ENCODE measurements at places on chromosomes 1 and 21.

- no peak for DNase-seq
Measured at GRCh38 chr1:163747261-163747660, 425.5 kb downstream of the NUF2 start.

DNA sequence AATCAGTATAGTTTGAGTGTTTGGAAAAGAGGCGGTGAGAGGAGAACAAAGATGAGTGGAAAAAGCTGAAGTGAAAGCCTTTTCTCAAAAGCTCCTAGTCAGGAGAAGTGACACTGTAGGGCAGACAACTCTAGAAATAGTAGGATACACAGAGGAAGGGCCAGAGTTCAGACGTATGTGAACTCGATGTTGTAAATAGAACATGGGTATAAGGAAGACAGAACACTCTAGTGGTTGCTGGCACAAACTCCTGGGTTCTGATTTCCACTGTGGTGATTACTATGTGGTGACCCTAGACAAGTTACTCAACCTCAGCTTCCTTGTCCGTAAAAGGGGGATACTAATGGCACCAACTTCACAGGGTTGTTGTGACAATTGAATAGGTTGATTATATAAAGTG, 30.2 kb upstream of the MGST3 start:
- no peak for DNase-seq

- DNase-seq = no peak
Measured at GRCh38 chr1:10888291-10888690, 91.8 kb upstream of the CASZ1 start.

DNA sequence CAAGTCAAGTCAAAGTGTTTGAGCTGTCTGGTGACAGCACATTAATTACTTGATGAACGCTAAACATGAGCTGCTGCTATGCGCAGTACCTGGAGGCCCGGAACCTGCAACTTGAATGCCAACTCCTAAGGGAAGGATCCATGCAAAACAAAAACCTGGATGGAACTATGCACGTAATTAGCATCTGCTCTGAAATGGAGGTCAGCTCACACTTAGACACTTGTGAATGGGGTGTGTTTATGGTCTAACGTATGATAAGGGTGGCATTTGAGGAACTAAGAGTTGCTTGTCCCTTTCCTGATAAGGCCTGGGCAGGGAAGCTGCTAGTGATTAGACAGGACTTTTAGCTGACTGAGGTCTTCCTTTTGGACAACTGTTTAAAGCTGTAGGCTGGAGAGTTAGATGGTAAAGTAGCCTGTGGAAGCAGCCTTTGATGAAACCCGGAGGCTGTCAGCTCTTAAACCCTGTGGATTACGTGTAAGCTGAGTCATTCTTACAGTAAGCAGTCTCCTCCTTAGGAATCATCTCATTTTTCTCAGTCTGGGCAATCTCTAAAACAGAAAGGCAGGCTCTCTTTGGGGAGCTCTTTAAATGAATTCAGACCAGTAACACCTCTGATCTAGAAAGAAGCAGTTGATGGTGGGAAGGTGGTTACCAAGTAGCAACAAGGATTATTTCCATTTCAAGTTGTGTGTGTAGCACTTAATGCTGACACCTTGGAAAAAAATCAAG, 6.8 kb downstream of the TENT5C start:
- no peak for DNase-seq

GRCh38 chr1:61141288-61142042, 59.1 kb downstream of the NFIA start:
- DNase-seq = no peak

GRCh38 chr1:89171067-89171438, 4.8 kb downstream of the GBP7 start:
- DNase-seq = no peak

GRCh38 chr1:13619909-13620308, 36.3 kb downstream of the PDPN start:
- no peak for DNase-seq

DNA sequence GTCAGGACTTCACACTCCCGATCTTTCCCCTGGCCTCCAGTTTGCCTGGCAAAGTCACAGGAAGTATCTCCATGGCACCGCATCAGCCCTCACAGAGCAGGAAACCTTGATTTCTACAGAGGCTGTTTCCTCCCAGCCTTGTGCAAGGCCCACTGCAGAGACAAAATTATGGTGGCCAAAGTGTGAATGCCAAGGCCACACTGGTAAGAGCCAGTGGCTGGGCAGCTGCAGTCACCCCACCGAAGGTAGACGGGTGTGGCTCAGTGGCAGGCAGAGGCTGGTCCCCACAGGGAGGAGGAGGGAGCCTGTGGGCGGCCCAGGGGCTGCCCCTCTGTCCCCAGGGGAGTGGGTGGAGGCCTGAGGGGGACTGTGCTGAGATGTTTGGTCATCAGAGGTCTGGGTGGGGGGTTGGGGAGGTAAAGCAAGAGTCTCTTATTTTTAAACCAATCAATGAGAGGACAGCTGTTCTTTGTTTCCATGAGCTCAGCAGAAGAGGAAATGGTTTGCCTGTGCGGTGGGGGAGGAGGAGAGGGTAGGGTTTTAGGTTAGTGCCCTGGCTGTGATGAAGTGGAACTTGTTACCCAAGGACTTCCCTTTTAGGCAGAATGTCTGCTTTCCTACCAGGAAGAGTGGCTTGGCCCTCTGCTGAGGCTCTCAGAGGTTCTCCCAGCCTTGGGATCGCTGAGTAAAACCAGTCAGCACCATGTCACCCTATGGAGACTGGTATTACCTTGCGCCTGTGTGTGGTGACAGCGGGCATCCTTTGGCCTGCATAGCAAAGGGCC, 18.0 kb upstream of the BTG2 start:
- DNase-seq = peak; percentile 74

DNA sequence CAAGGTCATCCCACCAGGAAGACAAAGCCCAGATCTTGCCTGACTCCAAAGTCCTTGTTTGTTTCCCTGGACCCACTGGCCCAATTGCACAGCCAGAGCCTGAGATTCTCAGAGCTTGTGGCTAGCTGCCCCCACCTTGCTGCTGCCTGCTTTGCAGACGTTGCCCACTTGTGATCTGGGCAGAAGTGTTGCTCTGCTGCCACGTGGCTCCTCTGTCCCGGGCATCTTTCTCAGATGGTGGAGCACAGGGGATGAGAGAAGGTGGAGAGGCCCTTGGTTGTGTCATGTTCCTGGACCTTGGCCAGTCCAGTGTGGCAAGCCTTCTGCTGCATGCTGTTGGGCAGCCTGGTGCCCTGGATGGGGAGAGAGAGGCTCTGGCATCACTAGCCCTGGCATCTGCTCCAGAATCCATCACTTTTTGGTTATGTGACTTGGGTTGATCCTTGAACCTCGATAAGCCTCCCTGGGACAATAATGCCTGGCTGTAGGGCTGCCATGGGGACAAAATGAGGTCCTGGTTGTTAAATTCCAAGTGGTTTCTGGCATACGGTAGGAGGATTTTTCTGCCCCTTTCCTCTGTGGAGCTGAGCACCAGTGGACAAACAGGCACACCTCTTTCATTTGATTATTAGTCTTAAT, 1.5 kb upstream of the NR0B2 start:
- DNase-seq = no peak

- DNase-seq = no peak
Measured at GRCh38 chr1:79290927-79291474, 284.5 kb upstream of the ADGRL4 start.

DNA sequence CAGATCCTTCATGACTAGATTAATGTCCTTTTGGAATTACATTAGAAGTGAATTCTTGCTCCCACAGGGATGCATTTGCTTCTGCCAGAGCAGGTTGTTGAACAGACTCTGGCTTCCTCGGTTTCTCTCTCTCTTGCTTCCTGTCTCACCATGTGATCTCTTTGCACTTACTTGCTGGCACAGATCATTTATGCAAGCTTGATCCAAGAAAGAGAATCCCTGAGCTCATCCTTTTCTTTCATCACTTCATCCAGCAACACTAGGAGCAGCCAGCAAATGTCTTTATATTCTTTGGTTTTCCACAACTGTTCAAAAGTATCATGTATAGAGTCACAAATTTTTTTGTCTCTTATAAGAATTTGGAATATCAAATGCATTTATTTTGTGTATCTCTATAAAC, 313.5 kb downstream of the ZNF326 start:
- no peak for DNase-seq

DNA sequence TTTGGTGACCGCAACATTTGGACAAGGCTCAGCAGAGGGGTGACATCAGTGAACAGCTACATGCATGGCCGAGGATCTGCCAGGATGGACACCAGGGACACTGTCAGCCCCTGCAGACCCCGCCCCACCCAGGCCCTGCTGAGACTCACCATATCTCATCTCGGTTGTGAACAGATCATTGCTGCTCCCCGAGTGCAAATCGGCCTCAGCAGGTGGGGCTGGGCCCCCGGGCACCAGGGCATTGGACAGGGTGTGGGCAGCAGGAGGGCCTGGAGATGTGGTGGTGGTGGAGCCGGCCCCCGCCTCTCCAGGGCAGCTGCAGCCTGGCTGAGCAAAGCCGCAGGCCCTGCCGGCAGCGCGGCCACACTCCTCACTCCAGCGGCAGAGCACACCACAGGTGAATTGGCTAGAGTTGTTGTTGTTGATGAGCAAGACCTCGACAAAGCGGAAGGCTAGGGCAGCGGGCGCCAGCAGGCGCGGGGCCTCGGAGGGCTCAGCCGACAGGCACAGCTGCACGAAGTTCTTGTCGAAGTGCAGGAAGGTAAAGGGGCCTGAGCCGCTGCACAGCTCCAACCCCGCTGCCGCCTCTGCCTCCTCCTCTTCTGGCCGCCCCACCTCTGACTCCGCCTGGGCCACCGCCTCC, 8.2 kb downstream of the ADGRB2 start:
- DNase-seq = no peak

- no peak for DNase-seq
Measured at GRCh38 chr1:201014816-201015200, 8.7 kb downstream of the KIF21B start.

DNA sequence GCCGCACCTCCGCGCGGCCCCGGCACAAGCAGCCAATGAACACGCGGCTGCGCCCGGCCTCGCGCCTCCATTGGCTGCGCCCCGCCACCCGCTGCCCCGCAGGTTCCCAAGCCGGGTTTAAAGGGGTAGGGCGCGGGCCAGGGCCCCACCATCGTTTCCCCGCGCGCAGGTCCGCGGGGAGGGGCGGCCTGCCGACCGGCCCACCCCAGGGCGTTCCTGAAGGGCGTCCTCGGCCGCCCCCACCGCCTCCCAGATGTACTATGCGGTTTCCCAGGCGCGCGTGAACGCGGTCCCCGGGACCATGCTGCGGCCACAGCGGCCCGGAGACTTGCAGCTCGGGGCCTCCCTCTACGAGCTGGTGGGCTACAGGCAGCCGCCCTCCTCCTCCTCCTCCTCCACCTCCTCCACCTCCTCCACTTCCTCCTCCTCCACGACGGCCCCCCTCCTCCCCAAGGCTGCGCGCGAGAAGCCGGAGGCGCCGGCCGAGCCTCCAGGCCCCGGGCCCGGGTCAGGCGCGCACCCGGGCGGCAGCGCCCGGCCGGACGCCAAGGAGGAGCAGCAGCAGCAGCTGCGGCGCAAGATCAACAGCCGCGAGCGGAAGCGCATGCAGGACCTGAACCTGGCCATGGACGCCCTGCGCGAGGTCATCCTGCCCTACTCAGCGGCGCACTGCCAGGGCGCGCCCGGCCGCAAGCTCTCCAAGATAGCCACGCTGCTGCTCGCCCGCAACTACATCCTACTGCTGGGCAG, at the start of gene OLIG1:
Gene OLIG1 (plus strand): TSS at position 148 of the 750 bp plus-strand sequence. CDS start 106 bp downstream, at position 254.
- DNase-seq = no peak

- DNase-seq = no peak
Measured at GRCh38 chr1:40039245-40039756, 1.2 kb upstream of the CAP1 start.

DNA sequence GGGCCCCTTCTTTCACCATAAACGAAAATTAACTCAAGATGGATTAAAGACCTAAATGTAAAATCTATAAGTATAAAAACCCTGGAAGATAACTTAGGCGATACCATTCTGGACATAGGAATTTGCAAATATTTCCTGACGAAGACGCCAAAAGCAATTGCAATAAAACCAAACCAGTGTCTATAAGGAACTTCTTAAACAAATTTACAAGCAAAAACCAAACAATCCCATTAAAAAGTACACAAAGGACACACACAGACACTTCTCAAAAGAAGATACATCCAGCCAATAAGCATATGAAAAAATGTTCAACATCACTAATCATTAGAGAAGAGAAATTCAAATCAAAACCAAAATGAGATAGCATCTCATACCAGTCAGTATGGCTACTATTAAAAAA, 78.8 kb upstream of the C1orf105 start:
- no peak for DNase-seq

- no peak for DNase-seq
Measured at GRCh38 chr1:40308036-40308727, 8.9 kb downstream of the COL9A2 start.

DNA sequence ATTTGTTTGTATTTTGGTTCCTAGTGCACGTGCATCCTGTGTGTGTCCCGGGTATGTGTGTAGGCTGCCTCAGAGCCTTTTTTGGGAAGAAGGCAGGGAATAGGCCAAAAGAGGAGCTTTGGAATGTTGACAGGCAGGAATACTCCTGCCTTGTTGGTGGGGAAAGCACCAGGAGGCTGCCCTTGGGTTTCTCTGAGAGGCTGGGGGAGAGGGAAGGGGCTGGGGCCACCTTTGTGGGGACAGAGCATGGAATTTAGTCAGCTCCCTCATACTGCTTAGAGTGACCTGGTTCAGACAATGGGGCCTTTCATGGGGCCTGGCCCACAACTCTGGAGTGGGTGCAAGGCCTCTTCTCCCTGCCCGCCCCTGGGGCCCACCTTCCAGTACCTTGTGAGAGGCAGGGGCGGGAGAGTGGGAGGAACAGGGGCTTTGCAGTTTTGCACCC, 31.3 kb downstream of the ACOT11 start:
- DNase-seq = no peak

DNA sequence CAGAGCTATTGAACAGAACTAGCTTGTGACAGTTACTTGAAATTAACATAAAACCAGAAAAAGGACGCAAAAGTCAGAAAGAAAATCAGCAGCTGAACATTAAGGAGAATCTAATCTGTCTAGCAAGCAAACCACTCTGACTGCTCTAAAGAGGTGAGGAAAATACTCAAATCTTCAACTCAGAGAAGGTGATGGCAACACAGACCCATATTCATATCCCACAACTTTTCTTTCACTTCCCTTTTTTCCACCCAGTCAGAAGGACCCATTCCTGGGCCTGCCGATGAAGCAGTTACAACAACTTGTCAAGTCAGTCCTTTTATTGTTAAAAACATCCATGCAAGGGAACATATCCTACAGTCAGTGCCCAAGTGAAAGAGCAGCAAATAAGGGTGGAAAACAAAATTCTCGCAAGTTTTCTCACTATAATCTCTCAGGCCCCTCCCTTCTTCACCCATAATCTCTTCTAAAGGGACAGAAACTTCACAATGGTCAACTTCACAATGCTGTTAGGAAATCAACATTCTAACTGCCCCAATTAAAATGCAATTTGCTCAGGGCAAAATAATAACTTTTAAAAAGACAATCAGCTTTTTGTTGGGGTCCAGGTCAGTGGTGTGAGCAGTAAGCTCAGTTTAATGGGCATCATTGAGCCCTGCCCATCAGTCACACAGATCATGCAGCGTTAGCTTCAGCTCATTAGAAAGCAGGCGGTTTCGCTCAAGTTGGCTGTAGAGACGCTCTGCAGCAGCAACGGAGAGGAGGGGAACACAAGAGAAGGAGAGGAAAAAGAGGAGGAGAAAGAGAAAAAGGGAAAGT, 3.6 kb upstream of the NUP210L start:
- DNase-seq = no peak

Measured in activated CD8-positive, alpha-beta memory T cell treated with anti-CD3 and anti-CD28 coated beads for 4 hours (primary cell).